Fibroblast of skin of scalp (primary cell): ENCODE measurements at places on chromosomes 1 and 21.

DNA sequence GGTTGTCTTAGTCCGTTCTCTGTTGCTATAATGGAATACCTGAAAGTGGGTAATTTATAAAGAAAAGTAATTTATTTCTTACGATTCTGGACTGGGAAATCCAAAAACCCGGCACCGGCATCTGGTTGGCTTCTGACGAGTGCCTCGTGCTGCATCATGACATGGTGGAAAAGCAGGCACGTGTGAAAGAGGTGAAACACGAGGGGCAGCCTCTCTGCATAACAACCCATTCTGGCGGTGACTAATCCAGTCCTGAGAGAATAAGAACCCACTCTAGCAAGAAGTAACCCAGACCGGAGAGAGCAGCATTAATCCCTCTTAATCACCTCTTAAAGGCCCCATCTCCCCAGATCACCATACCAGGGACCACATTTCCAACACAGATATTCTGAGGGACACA lies 2.7 kb upstream of the EDEM3 start:
- DNase-seq: no peak

- peak; percentile 63 for DNase-seq
Measured at GRCh38 chr1:151934048-151934493, 24.8 kb upstream of the THEM4 start.

DNA sequence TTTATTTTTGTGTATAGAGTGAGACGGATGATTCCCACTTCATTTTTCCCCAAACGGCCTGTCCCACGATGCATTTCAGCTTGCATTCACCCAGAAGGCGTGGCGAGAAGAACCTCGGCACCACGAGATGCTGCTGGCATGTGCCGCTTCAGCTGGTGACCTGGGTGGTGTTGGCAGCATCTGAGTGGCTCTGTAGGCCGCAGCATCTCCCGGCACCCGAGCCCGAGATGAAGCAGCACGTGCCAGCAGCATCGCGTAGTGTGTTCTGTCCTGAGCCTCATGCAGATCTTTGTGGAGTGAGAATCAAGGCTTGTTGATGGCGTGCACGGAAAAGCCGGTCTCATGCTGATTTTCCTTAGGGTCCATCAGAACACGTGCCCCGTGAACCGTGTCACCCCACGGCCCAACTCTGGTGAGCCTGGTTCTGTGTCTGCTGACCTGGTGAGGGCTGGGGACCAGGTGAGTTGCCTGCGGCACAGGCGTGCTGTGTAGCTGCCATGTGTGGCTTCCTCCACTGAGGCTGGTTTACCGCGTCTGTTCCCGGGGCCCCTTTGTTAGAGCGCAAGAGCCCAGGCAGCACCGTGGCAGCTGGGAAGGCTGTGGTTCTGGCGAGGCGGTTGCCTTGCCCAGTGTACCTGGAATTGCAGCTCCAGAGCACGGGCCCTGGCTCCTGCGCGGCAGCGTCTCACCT lies 16.7 kb downstream of the SLX9 start:
- DNase-seq: no peak

DNA sequence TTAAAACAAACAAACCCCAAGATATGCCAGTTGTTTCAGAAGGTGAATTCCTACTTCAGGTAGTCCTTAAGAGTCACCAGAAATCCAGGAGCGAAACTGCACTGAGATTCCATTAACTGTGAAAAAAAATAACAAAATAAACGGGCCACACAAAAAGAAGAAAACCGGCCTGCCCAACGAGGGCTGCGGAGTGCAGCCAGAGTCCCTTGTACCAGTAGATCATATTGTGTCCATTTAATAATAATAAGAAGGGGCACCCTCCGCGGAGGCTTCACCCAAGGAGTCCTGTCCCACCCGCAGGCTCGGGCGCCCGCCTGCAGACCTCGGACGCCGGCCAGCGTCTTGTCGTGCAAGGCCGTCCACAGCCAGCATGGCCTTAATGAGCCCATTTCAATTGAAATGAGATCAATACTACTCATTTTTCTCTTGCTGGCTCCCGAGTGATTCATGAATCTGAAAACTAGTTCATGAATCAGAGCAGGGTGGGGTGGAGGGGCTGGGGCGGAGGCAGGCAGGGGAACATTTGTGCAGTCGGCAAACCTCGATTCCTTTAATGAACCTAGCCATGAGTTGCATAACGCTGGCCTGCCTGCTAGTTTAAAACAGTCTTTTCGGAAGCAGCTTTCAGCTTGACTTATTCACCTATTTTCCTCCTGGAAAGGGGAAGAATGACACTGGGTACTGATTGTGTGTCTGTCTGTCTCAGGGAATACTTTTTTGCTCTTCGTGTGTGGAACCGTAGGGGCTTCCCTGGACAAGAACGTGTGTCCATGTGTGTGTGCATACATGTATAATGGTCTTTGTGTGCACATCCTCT lies 113.1 kb upstream of the IRF2BP2 start:
- DNase-seq: peak; percentile 82

- no peak for DNase-seq
Measured at GRCh38 chr1:58157256-58157655, 389.3 kb downstream of the OMA1 start.
